EH (cell line): ENCODE measurements at places on chromosomes 7 and 10.

GRCh38 chr7:7054252-7054830 lies 128.0 kb upstream of the C1GALT1 start:
- peak; percentile 2 for DNase-seq

DNA sequence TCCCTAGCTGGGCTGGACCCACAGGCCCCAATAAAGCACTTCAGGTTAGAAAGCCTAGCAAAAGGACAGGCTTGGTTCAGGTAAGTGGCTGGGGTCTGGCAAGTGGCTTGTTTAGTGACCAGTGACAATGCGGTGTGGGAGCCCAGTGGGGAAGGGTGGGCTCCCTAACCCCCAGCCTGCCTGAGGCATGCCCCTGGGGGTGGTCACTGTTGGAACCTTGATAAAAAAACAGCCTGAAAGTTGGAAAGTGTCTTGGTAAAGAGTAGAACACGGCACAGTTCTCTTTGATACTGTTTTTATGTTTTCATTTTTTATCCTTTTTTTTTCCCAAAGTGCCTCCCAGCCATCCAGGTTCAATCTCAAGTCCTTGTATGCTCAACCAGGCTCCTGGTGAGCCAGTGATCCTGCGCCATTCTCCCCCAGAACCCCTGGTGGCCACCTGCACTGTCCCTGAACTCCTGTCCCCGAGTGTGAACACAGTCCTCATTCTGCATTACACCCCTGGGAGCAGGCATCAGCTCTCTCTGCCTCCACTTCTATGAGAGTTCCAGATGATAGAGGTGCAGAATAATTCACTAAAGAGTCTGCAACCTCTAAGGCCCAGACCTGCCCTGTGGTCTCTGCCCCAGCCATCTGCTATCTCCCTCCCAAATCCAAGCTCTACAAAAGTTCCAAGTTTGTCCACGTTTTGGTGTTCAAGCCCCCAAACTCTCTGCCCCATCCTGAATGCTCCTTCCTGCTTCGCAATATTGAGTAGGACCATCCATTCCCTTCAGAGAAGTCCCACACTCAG lies 15.0 kb upstream of the CXCL12 start:
- DNase-seq: no peak

DNA sequence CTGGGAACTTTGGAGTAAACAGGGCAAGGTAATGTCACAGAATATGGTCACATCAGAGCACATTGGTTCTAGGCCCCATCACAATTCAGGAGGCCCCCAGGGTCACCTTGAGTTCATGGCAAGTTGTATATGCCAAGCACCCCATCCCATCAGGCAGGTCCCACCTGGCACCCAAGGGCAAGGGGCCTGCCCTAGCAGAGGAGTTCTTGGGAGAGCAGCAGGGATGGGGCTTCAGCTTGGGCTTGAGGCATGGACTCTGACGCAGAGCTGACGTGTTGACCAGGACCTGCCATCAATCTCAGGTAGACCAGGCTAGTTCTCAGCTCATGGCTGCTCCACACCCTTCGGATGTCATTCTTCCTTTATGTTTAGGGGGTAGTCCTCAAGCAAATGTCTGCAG lies 20.9 kb downstream of the PLAC9 start:
- DNase-seq: no peak

DNA sequence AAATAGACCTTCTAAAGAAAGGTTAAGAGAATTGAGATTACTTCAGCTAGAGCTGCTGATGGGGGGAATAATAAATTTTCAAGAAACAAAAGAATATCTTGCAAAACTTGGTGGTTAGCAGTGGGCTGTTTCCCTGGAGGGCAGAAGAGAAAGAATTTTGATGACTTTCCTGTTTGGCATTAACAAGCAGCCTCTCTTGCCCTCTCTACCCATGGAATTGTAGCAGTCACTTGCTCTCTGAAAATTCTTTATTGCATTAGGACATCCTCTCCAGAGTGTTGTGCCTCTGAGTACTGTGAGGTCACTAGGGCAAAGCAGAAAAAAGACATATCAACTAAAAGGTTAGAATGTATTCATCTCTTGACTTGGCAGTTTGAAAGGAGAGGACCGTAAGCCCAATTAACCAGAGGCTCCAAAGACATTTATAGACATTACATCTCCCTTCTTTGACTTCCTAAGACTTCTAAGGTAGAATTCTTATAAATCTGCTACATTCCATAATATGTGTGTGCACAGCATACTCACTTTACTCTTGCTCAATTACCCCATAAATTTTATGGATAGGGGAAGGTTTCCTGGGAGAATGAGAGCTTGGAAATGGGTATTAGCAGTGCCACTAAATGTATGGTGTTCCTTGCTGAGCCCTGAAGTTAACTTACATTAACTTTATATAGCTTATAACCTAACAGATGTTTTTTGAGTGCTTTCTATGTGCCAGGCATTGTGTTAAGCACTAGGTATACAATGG lies 215.3 kb downstream of the KIF20B start:
- DNase-seq: peak; percentile 78

GRCh38 chr10:3429676-3430075 lies 257.1 kb upstream of the PITRM1 start:
- DNase-seq: no peak

DNA sequence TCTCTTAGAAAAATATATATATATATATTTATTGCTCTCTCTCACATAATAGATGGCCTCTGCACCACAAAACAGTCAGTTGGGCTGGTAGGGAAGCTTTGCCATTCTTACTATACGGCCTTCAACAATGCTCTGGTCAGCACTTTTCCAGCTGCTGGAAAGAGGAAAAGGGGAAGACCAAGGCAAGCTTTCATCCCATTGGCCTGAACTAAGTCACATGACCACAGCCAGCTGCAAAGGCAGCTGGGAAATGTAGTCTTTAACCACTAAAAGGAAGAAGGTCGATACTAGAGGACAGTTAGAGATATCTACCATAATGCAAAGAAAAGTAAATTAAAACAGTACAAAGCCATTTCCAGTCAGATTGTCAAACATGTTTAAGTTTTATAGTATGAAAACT lies 58.4 kb upstream of the MACROH2A2 start:
- peak; percentile 75 for DNase-seq

DNA sequence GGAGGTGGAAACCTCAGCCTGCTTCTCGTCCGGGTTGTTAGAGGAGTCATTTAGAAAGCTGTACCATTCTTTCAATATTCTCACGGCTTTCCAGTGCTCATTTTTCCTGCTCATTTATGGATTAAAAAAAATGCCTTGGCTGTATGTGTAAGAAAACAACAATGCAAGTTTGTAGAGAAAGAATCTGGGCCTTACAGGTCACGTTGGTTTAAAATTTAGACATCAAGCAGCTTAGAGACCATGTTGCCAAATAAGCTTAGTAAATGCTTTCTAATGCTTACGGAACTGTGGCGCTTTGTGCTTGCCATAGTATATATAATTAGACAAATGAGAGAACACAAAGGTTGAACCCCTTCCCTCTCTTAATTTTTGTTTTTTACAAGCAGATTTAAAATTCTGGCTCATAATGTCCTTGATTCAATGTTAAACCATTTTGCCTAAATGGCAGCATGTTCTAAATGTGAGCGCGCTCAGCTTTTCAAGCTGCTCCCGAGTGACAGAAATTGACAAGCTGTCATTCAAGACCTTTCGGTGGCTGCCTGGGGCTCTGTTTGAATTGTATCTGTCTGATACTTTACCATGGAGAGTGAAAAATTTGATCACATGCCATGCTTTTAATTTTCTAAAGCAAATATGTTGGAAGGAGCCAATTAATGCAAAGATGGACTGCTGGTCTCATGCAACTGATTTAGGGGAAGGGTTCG lies 1.1 kb downstream of the ARMS2 start:
- no peak for DNase-seq

- DNase-seq: no peak
Observed at GRCh38 chr10:80700760-80701444, 163.2 kb downstream of the SH2D4B start.

- no peak for DNase-seq
Observed at GRCh38 chr10:73449113-73449512, 15.8 kb upstream of the MSS51 start.

DNA sequence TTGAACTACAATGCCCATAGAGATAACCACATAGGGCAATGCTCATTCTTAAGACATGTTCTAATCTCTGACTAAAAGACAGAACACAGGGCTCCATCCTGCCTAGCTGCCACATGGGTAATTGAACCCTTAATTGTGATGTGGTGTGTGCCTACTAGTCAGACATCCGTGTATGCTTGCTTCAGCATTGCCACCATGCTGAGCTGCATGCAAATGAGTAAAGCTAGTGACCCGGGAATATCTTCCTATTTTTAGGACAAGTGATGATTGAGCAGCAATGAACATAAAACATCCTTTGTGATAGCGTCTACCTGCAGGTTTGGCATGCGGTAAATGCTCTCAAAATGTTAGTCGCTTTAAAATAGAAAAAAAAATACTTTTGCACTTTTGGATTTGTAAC lies 115.8 kb downstream of the MAGI2 start:
- no peak for DNase-seq

DNA sequence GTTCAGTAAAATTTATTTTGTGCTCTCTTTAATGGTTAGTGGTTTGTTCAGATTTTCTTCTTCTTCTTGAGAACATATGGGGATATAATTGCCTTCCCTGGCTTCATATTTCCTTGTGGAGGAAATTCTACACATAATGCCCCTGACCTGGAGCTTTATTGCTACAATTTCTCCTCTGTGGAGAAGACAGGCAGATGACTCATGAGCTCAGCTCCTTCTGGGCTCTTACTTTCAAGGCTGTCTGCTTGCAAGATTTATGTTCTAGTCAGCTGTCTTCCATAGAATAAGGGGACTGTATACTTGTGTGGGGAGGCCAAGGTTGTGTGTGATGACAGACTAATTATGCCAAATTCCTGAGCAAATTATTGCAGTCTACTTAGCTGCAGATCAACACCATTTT lies 1.6 kb downstream of the LRRD1 start:
- peak; percentile 47 for DNase-seq

DNA sequence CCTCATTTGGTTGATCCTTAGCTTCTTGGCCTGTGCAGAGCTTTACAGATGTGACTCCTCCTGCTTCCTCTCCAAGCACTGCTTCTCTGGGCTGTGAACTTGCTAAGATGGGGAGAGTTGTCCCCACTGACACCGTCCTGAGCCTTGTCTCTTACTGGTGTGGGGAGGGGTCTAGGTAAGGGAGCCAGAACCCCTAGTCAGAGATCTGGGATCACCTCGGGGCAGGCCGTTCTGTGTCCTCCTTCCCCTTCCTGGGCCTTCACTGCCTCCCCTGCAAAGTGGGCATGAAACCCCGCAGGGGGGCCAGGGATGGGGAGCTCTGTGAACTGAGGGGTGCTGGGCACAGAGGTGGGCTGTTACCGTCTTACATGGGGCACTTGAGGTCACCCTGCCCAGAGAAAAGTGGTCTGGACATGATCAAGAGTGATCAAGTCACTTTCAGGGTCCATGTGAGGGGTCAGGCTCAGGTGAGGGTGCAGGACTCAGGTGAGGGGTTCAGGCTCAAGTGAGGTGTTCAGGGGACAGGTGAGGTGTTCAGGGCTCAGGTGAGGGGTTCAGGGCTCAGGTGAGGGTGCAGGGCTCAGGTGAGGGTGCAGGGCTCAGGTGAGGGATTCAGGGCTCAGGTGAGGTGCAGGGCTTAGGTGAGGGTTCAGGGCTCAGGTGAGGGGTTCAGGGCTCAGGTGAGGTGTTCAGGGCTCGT lies 86.2 kb downstream of the ADCY1 start:
- DNase-seq: no peak

- DNase-seq: peak; percentile 13
Observed at GRCh38 chr10:132360766-132361447, 28.9 kb downstream of the LRRC27 start.

DNA sequence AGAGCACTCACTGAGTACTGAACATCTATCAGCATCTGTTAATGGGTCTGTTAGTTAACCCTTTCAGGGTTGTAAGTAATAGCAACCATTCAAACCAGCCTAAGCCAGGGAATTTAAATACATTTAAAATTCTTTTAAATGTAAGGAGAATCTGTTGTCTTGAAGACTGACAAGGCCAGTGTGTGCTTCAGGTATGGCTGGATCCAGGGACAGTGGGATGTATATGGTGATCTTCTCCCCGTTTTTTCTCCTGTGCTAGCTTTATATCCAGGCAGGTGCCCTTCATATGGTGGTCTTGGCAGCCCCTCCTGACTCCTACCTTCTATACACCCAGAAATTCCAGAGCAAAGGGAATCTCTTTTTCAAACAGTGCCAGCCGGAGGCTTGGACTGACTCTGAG lies 46.6 kb upstream of the DAGLB start:
- DNase-seq: no peak

- no peak for DNase-seq
Observed at GRCh38 chr10:129662426-129662825, 195.4 kb downstream of the MGMT start.

- DNase-seq: no peak
Observed at GRCh38 chr7:77548206-77548605, 11.1 kb downstream of the PTPN12 start.

DNA sequence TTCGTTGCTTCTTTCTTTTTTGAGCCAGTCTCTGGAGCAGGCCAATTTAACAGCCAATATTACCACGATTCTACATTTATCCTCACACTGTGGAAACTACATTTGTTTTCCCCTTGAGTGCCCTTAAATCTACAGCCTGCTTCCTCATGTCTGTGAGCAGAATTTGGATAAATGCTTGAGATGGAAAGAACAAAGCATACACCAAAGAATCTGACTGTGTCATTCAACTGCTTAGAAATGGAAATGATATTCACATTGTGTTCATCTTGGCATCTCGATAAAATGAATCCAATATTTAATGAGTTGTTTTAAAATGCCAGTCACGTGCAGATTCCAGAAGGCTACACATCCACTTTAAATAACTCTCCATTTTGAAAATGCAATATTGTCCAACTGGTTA lies 41.0 kb upstream of the GSDME start:
- no peak for DNase-seq

DNA sequence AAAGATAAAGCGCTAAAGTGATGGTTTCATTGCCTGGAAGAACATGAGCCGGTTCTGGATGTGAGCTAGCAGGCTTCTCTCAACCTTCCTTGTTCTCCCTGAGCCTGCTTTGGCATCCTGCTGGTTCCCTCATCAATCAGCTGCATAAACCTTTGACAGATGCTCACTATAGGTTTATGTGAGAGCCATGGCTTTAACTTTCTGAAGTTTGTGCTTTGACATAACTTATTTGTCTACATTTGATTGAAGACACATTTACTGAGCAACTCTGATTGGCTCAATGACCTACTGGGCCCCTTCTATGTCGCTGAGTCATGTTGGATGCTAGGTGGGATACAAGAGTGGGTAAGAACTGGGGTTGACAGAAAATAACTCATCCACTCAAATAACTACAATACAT lies 192.0 kb downstream of the ADAM12 start:
- no peak for DNase-seq

DNA sequence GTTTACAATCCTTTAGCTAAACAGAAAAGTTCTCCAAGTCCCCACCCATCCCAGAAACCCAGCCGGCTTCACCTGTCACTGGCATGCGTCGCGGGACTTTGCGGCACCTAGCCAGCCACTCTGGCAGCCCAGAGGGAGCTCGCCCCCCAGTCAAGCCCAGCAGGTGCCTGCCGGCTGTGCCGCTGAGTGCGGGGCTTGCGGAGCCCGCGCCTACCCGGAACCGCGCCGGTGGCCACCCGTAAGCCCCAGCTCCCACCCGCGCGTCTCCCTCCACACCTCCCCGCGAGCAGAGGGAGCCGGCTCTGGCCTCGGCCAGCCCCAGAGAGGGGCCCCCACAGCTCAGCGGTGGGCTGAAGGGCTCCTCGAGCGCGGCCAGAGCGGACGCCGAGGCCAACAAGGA lies 446.1 kb downstream of the GRM8 start:
- DNase-seq: no peak

- DNase-seq: peak; percentile 35
Observed at GRCh38 chr10:60123668-60124067, 217.3 kb upstream of the CCDC6 start.

- no peak for DNase-seq
Observed at GRCh38 chr7:143341842-143342241, 20.7 kb downstream of the FAM131B start.

- peak; percentile 98 for DNase-seq
Observed at GRCh38 chr10:17504547-17505245, 50.3 kb upstream of the ST8SIA6 start.
